SK-N-DZ (cell line): ENCODE measurements at places on chromosomes 11 and 22.

DNA sequence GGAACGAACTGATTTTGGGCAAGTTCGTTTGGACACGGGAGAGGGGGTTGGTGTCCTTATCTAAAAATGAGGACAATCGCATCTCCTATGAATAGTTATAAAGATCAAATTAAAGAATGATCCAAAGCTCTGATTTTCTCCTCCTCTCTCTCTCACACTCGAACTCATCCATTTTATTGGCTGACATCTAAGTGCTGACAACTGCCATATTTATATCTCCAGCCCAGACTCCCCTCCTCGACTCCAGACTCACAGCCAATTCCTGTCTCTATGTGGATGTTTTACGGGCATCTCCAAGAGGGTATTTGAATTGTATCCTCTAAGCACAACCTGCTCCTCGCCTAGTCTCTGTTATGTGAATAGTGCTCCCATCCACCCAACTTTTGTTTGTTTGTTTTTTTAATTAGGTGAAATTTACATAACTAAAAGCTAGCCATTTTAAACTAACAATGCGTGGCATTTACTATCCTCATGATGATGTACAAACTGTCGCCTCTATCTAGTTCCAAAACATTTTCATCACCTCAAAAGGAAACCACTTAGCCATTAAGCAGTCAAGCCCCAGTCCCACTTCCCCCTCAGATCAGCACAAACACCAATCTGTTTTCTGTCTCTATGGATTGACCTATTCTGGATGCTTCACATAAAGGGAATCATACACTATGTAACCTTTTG is 4.0 kb downstream of the SYN3 start:
- no peak for DNase-seq

GRCh38 chr11:120392793-120393192 is 56.6 kb downstream of the ARHGEF12 start:
- no peak for DNase-seq

DNA sequence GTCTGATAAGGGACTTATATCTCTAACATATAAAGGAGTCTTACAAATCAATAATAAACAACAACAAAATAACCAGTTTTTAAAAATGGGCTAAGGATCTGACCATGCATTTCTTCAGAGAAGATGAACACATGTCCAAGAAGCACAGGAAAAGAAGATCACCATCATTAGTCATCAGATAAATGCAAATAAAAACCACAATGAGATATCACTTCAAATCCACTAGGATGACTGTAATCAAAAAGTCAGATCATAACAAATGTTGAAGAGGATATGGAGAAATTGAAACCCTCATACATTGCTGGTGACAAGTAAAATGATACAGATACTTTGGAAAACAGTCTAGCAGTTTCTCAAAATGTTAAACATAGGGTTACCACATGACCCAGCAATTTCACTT is 61.2 kb upstream of the MYOD1 start:
- no peak for DNase-seq

DNA sequence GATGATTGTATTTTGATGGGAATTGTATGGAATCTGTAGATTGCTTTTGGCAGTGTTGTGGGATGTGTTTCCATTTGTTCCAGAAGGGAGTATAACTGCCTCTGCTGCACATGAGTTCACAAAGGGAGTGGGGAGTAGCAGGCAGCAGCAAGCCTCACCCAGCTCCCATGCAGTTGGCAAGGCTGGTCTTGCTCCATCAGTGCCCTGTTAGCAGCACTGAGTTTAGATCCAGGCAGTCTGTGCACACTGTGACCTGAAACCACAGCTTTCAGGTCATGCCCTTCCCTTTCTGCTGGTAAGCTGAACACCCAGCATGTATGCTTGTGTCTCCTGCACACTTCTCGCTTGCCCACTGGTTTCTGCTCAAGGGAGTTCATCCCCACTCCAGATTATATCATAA is 3.7 kb upstream of the NUCB2 start:
- no peak for DNase-seq

DNA sequence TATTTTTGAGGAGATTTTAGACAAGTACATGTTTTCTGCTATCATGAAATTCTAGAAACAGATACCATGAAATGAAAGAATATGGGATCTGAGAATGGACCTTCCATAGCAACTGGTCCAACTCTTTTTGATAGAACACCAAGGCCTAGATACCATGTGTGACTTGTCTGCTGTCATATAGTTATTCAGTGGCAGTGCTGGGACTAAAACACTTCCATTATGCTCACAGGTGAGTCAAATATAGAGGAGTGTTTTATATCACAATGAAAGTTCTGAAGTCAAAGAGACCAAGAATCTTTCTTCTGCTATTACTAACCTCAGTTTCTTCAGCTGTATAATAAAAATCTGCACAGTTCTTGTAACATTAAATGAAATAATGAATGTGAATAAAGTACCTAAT is 276.9 kb downstream of the DCDC1 start:
- no peak for DNase-seq

- DNase-seq: no peak
Measured at GRCh38 chr11:108733479-108734116, 68.7 kb downstream of the DDX10 start.

- DNase-seq: no peak
Measured at GRCh38 chr11:83827520-83827919, 541.4 kb upstream of the CCDC90B start.

DNA sequence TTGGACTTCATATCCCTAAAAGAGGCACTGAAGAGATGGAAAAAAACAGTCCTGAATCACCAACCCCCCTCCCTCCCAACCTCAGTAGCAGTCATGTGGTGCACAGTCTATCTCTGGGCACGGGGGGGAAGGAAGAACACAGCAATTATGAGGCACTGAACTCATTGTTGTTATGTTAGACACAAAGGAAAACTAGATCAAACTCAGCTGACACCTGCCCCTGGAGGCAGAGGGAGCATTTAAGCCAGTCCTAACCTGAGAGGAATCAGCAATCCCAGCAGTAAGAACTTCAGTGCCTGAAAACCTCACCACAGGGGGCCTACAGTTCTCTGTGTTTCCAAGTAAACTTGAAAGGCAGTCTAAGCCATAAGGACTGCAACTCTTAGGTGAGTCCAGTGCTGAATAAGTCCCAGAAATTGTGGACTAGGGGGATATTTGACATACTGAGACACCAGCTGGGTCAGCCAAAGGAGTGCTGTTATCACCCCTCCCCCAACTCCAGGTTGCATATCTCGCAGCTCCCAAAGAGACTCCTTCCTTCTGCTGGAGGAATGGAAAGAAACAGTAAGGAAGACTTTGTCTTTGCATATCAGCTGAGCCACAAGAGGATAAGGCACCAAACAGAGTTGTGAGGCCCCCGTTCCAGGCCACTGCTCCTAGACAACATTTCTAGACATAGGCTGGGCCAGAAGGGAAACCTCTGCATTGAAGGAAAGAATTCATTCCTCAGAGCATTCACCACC is 72.5 kb downstream of the GLYATL1 start:
- no peak for DNase-seq

DNA sequence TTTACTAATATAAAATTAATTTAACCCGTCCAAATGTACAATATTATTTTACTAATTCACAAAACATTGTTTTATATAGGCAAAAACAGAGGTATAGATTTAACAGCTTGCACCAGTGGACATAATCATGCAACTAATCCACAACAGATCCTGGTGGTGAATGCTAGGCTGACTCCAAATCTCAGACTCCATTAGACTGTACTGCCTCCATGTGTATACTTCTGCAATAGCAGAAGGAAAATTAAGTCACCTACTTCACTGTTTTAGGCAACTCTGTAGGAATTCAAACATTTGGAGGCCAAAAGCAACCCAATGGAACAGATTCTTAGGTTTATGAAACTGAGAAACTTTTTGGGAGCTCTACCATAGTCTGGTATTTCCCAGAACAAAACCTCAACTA is 30.0 kb upstream of the RAB39A start:
- no peak for DNase-seq

DNA sequence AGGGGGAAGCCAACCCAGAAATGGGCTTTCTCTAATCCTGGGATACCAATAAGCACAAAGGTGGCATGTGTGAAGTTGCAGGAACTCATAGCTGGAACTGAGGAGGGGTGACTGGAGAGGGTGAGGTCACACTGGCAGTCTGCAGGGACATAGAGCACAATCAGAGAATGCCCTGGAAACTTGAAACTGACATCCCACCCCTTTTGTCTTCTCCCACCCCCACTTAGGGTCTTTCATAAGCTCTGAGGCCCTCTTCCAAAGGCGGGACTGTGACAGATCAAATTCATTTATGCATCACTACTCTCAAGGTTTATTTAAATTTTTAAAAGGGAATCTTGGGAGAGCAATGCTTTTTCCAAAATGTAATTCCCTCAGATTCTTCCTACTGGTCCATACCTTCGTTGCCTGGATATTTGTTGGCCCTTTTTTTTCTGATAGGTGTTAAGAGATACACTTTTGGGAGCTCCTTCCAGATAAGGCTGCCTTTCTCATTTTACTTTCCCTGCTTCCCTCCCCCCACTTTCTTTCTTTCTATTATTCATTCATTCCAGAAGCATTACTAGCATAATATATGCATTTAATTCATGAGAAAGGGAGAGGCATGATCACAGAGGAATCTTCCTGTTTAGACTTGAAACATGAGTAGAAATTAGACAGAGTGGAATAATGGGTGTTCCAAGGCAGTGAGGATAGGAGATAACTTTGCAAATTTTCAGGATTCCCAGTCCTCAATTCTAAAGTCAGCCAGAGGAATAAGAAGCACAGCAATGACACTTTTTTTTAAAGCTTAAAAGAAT is 14.8 kb downstream of the OR51E2 start:
- DNase-seq: no peak

GRCh38 chr22:36478966-36479365 is 2.5 kb downstream of the TXN2 start:
- no peak for DNase-seq

DNA sequence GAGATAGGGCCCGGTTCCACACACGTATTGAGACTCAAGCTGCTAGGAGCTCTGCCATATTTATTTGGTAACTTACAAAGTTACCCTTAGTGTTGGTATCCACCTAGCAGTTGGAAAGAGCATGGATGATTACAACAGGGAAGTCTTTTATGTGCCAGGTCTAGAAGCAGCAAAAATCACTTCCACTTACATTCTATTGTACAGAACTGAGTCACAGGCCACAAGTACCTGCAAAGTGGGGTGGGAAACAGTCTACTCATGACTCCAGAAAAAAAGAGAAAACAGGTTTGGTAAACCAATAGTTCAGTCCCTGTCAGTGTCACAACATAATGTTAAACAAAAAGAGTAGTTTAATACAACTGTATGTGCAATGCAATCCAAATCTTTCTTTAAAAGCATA is 279.6 kb upstream of the PITPNB start:
- DNase-seq: no peak

GRCh38 chr11:35792846-35793192 is 130.2 kb downstream of the TRIM44 start:
- no peak for DNase-seq

GRCh38 chr11:84775503-84775902 is 851.6 kb downstream of the DLG2 start:
- no peak for DNase-seq

- no peak for DNase-seq
Measured at GRCh38 chr11:70552167-70553150, 154.1 kb downstream of the CTTN start.

GRCh38 chr11:17280494-17281127 is 4.1 kb downstream of the NUCB2 start:
- no peak for DNase-seq

DNA sequence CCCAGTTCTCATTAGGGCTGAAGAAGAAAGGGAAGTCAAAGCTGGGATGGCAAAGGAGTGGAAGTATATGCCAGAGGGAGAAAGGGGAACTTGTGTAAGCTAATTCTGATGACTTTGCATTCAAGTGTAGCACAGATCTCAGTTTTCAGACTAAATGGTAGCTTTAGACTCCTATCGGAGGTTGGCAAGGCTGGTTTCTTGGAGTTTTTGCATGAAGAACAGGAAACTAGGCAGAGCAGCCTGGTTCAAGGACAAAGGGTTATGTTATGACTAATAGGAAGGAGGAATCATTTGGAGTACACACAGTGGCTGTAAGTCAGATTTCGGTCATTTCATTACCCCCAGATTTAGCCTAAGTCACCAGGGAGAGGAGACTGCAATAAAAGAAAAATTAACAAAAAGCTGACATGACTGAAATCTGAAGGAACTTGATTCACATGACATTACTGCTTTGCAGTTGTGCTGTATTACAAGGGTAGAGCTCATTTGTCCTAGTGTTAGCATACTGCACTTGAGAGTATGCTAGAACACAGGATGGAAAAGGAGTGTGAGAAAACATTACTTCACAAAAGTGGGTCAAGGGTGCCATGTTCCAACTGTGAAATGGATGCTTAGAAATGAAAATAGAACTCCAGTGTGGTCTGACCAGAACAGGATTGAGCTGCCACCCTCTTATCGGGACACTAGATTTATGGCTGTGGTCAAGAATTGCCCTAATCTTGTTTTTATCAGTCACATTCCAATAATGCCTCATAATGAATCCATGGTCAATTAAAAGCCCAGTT is 23.6 kb downstream of the ADM start:
- DNase-seq: no peak

- no peak for DNase-seq
Measured at GRCh38 chr22:46104170-46104880, 46.0 kb upstream of the PPARA start.

- DNase-seq: no peak
Measured at GRCh38 chr11:134170919-134171281, 52.9 kb downstream of the NCAPD3 start.

DNA sequence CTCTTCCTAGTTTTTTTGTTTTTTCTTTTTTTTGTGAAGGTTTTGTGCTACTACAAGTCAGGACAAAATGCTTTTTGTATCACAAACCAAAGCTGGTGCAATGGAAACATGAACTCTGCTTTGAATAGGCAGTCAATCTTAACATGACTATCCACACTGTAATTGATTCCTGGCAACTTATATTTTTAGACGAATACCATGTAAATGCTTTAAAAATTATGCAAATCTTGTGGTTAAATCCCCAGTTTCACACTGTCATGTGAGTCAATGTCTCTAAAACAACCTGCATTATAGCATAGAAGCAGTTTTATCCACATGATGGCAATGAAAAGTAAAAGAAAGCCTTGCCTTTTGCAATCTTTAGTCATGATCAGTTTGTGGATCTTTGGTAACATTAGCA is 8.9 kb downstream of the TRPC6 start:
- no peak for DNase-seq
